ENCODE measurements at places on chromosomes 3 and 15.

DNA sequence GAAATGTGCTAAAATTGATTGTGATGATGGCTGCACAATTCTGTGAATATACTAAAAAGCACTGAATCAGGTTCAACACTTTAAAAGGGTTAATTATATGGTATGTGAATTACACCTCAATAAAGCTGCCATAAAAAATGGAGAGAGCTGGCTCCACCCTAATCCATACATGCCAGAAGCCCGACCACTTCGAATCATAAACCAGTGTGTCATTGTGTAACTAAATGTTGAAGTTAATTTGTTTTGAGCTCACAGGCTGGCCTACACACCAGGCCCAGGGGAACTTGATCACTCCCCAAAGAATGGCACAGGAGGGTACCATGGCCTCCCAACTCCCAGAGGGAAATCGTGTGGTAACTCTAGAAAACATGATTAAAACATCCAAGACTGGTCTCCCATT is 14.0 kb downstream of the PLCD1 start:
- no peak for DNase-seq
- no peak overlapping the region for H3K4me3 ChIP-seq
- no peaks in the 10 kb centered on the region for H3K27me3 ChIP-seq
- H3K4me1 ChIP-seq = no peaks in the 10 kb centered on the region
- peaks cover 95% of the 10 kb centered on the region for H3K36me3 ChIP-seq
- H3K27ac ChIP-seq = no peak overlapping the region

DNA sequence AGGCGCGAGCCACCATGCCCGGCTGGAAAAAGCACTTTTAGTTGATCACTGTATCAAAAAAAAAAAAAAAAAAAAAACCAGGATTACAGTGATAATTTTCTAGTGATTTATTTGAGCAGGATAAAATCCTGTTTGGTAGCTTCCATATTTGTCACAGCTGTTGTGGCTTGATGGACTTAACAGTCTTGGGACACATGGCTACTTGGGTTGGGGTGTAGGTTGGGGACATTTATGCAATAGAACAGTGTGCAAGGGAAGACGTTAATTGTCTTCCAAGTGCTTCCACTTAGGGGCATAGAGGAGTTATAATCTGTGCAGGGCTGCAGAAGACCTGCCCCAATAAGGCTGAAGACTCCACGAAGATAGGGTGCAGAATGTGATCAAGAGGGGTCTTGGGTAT is 106.9 kb upstream of the TNFAIP8L3 start:
- no peak overlapping the region for H3K4me3 ChIP-seq
- H3K27me3 ChIP-seq = no peaks in the 10 kb centered on the region
- H3K27ac ChIP-seq = no peak overlapping the region
- no peak for DNase-seq

DNA sequence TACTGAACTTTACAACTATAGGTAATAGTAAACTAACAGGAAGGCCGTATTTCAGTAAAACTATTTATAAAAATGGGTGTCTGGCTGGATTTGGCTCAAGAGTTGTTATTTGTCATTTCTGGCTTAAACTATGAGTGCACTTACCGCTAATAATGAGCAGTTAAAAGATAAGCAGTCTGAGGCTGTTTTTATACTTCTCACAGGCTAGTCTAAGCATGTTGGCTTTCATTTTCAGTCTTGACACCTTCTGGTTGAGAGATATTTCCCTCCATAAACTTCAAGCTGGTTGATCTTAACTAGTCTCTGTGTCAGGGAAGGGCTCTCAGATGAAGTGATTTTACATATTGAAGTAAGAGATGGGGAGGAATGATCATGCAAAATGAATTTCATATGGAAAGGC is 96.1 kb downstream of the RSRC1 start:
- H3K4me1 ChIP-seq = no peaks in the 10 kb centered on the region
- H3K27ac ChIP-seq = no peak overlapping the region
- no peaks in the 10 kb centered on the region for H3K27me3 ChIP-seq
- no peak overlapping the region for H3K4me3 ChIP-seq
- DNase-seq = no peak

- H3K27ac ChIP-seq = no peak overlapping the region
- DNase-seq = no peak
- H3K36me3 ChIP-seq = no peaks in the 10 kb centered on the region
These were observed 37.0 kb downstream of the PCNP start for GRCh38 chr3:101611023-101611422.

- DNase-seq = no peak
- no peaks in the 10 kb centered on the region for H3K4me1 ChIP-seq
- H3K27ac ChIP-seq = no peak overlapping the region
- no peak overlapping the region for H3K4me3 ChIP-seq
These were observed 243.2 kb upstream of the VEPH1 start for GRCh38 chr3:157746391-157746790.

DNA sequence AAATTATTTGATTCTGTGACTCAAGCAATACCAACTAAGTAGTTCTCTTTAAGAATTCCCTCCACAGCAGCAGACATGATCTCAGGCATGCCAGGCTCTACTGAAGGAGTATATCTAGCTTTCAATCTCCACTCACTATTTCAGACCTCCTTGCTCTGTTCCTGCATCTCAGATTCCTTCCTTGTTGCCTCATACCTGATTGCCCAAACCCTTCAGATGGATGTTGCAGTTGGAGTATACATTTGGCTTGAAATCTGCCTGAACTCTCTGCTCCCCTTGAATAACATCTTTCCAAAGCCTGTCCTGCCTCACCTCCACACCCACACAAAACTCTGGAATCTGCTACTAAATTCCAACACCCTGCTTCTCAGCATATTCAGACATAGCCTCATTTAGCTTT is 19.8 kb upstream of the TM4SF4 start:
- H3K36me3 ChIP-seq = no peaks in the 10 kb centered on the region
- no peaks in the 10 kb centered on the region for H3K27me3 ChIP-seq
- no peak for DNase-seq
- no peak overlapping the region for H3K4me3 ChIP-seq
- no peaks in the 10 kb centered on the region for H3K4me1 ChIP-seq

- no peaks in the 10 kb centered on the region for H3K27me3 ChIP-seq
- no peaks in the 10 kb centered on the region for H3K36me3 ChIP-seq
- peak overlapping the region; percentile 27 for H3K27ac ChIP-seq
- peak overlapping the region; percentile 50 for H3K4me3 ChIP-seq
- DNase-seq = peak; percentile 65
These were observed 58.8 kb downstream of the CLASP2 start for GRCh38 chr3:33658991-33659848.

GRCh38 chr15:58179206-58179605 is 41.0 kb downstream of the AQP9 start:
- H3K4me3 ChIP-seq = no peak overlapping the region
- DNase-seq = no peak
- H3K27ac ChIP-seq = no peak overlapping the region
- H3K27me3 ChIP-seq = no peaks in the 10 kb centered on the region
- no peaks in the 10 kb centered on the region for H3K36me3 ChIP-seq

GRCh38 chr3:187011915-187012314 is 81.6 kb downstream of the ST6GAL1 start:
- no peaks in the 10 kb centered on the region for H3K36me3 ChIP-seq
- peak overlapping the region; percentile 52 for H3K27ac ChIP-seq
- H3K27me3 ChIP-seq = no peaks in the 10 kb centered on the region
- H3K4me3 ChIP-seq = no peak overlapping the region
- H3K4me1 ChIP-seq = peaks cover 54% of the 10 kb centered on the region

DNA sequence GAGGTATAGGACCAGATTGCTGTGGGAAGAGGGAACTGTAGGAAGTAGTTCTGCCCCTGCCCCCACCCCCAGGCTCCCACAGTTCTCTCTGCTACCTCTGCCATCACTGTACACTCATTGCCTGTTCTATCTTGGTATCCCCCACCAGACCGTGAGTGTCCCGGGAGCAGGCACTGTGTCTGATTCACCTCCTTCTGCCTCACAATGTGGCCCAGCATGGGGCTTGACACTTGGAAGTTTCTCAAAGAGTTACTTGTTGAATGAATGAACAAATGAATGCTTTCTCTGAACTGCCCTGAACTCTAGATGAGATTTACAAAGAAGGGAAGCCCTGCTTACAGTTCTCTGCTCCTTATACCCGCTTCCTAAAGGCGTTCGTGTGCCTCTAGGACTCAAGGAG is 27.1 kb upstream of the PIK3CB start:
- H3K4me1 ChIP-seq = peaks cover 16% of the 10 kb centered on the region
- DNase-seq = no peak
- no peaks in the 10 kb centered on the region for H3K27me3 ChIP-seq

DNA sequence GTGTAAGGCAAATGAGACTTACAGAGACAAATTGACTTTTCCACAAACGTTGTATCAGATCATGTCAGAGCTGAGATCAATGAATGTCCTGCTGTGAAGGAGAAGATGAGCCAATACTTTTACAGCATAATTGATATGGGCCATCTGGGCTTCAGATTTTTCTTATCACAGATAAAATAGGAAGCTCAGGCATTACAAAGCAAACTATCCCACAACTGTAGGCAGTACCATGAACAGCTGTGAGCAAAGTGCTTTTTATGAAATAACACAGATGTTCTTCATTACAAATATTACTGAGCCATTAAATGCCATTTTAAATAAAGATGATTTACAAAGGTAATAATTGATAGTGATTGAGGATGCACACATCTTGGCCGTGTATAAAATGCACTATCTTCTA is 852.3 kb downstream of the OTOL1 start:
- DNase-seq = no peak
- H3K27me3 ChIP-seq = no peaks in the 10 kb centered on the region
- H3K27ac ChIP-seq = no peak overlapping the region
- no peaks in the 10 kb centered on the region for H3K36me3 ChIP-seq
- H3K4me1 ChIP-seq = no peaks in the 10 kb centered on the region

- no peak for DNase-seq
- no peaks in the 10 kb centered on the region for H3K27me3 ChIP-seq
- no peaks in the 10 kb centered on the region for H3K4me1 ChIP-seq
These were observed 273.9 kb downstream of the PDCD6IP start for GRCh38 chr3:34072297-34072696.

- no peak overlapping the region for H3K27ac ChIP-seq
- no peaks in the 10 kb centered on the region for H3K4me1 ChIP-seq
- DNase-seq = no peak
- H3K4me3 ChIP-seq = no peak overlapping the region
- H3K36me3 ChIP-seq = peaks cover 20% of the 10 kb centered on the region
These were observed 56.4 kb upstream of the ETV5 start for GRCh38 chr3:186165331-186165730.

All from tibial artery (tissue), 4 donors.